Lung (tissue), 17 donors: ENCODE measurements at places on chromosomes 2 and 18. TPM values are rescaled to one million over a fixed set of nuclear protein-coding genes. Genes with fewer than 3 reads are reported as not detected.
A peak's percentile ranks its signal among the peaks of the same experiment; 100 is the strongest.

DNA sequence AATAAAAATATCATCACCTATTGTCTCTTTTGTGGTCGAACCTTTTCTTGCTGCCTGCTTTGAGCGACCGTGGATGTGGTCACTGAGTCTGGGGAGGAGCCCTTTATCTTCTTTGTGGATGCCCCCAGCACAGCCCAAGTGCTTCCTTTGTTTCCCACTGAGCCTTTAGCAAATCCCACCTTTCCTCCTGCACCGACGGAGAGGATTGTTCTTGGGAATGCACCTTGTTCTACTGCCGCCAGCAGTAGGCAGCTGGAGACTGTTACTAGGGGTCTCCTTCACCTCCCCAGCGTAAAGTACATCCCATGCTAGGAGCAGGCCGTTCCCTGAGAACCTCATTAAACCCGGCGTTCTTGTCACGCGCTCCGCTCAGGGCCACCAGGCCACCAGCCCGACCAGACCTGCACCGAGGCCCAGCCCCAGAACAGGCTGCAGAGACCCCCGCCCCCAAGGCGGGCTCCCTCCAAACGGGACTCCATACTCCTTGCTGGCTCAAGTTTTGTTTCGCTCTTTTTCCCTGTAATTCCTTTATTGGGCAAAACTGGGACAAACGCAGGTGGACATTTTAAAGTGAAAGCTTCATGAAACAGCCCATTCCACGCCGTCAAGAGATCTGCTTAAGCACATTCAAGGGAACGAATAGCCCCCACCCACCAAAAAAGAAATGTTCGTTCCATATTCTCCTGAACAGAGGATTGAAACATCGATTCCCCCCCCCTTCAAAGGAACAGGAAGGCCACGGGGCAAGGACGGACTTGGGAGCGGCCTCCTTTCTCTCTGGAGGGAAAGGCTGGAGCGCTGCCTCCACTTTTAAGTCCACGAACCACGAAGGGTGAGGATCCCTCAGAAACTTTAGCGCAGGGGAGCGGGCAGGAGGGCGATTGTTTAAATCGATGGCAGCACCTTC, 1.1 kb upstream of the MAT2A start:
- DNase-seq = peak; percentile 75
- peaks cover 17% of the 10 kb centered on the region for H3K36me3 ChIP-seq
- peak overlapping the region; percentile 97 for H3K27ac ChIP-seq
- peaks cover 6% of the 10 kb centered on the region for H3K4me1 ChIP-seq
- H3K4me3 ChIP-seq = peak overlapping the region; percentile 100

- no peaks in the 10 kb centered on the region for H3K27me3 ChIP-seq
- peaks cover 31% of the 10 kb centered on the region for H3K36me3 ChIP-seq
- no peak overlapping the region for H3K4me3 ChIP-seq
- DNase-seq = peak; percentile 13
Observed at GRCh38 chr2:60796573-60797509, 40.8 kb downstream of the PAPOLG start.

DNA sequence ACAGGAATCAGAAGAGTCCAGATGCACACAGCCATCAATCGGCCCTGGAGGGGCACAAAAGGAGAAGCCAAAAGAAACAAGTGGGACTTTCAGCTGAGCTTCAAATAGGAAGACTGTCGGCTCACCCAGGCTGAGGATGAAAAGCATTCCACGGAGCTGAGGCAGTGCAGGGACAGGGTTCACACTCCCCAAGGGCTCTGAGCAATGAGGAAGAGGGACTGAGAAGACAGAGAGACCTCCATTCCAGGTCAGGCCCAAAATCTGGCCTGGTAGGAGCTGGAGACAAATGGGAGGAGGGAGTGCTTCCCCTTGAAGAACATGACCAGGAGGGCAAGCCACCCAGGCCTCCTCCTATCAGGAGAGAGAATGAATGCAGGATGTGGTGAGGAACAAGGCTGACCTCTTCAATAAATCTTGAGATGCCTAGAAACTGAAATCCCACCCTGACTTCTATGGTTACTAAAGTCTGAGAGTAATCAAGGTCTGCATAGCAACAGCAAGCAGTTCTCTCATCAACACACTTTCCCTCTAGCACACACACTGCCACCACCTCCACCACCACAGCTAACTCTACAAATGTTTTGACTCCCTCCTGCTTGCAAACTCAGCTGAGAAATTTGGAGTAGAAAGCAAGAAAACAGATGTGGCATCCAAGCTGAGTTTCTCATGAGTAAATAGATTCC, 434.4 kb downstream of the TNS1 start:
- no peak overlapping the region for H3K4me3 ChIP-seq
- no peak overlapping the region for H3K27ac ChIP-seq
- no peaks in the 10 kb centered on the region for H3K27me3 ChIP-seq
- no peaks in the 10 kb centered on the region for H3K4me1 ChIP-seq

- H3K36me3 ChIP-seq = no peaks in the 10 kb centered on the region
- H3K4me3 ChIP-seq = no peak overlapping the region
- peaks cover 6% of the 10 kb centered on the region for H3K4me1 ChIP-seq
- no peak overlapping the region for H3K27ac ChIP-seq
- H3K27me3 ChIP-seq = no peaks in the 10 kb centered on the region
- DNase-seq = no peak
Observed at GRCh38 chr2:23593752-23594459, 208.9 kb downstream of the KLHL29 start.

GRCh38 chr2:25920786-25921415, 42.6 kb upstream of the ASXL2 start:
- DNase-seq = no peak
- H3K27ac ChIP-seq = no peak overlapping the region
- no peaks in the 10 kb centered on the region for H3K4me1 ChIP-seq
- no peaks in the 10 kb centered on the region for H3K27me3 ChIP-seq

DNA sequence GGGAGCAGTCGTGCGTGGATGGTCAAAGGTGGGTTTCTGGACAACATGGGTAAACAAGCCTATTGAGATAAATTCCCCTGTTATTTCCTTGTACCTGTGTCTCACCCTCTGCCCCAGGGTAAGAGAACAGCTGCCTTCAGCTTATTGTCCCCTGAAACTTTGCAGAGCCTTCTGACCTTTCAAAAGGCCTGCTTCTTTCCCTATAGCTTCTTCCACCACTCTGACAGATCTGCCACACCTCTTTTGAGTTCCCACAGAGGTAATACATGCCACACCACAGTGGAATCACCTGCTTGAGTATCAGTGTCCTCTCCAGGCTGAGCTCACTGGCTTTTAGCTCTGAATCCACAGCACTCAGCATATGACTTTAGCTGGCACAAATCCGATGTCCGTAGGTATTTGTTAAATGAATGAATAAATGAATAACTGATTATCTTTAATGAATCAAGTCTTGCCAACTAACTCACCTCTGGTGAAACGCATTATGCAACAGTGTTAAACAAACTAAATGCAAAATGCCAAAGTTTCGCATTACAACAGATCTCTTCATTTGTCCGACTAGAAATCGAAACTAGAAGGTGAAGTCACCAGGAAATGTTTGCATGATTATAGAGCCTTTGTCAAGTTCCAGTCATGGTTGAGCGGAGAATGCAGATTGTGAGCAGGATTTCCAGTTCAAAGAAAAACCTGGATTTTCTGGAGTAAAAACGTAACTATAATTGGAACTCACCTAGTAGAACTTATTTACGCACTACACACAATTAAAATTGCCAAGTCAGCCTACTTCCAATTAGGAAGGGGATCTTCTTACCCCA, 16.4 kb downstream of the DYNAP start:
- H3K27me3 ChIP-seq = no peaks in the 10 kb centered on the region
- no peak overlapping the region for H3K27ac ChIP-seq
- H3K36me3 ChIP-seq = no peaks in the 10 kb centered on the region
- DNase-seq = no peak
- H3K4me3 ChIP-seq = no peak overlapping the region
- peaks cover 3% of the 10 kb centered on the region for H3K4me1 ChIP-seq

The PLEKHB2 gene
- polyA plus RNA-seq = 23.4 TPM

The RTP5 gene
- 0.13 TPM for polyA plus RNA-seq

The SLC35G4 gene
- polyA plus RNA-seq = not detected

The STON1 gene
- polyA plus RNA-seq = 3.8 TPM
